CD8-positive, alpha-beta memory T cell (primary cell): ENCODE measurements at places on chromosomes 7 and 10. TPM values are rescaled to one million over a fixed set of nuclear protein-coding genes. Genes with fewer than 3 reads are reported as not detected.

The FAM237B gene
- polyA plus RNA-seq = not detected

The CFTR gene
- polyA plus RNA-seq = not detected

The CALN1 gene
- polyA plus RNA-seq = not detected

The LRRN3 gene
- 18.8 TPM for polyA plus RNA-seq

The C10orf71 gene
- not detected for polyA plus RNA-seq

The IDI2 gene
- polyA plus RNA-seq = not detected

The CEP41 gene
- 23.6 TPM for polyA plus RNA-seq

The DNAJC12 gene
- polyA plus RNA-seq = not detected

The DUS4L gene
- polyA plus RNA-seq = 6.6 TPM

The MUC3A gene
- polyA plus RNA-seq = not detected

The PRSS37 gene
- polyA plus RNA-seq = not detected

The ACSM6 gene
- not detected for polyA plus RNA-seq
